ENCODE measurements at places on chromosomes 3 and 15.

- no peak for DNase-seq
Observed at GRCh38 chr3:121809249-121809648, 25.6 kb downstream of the IQCB1 start.

DNA sequence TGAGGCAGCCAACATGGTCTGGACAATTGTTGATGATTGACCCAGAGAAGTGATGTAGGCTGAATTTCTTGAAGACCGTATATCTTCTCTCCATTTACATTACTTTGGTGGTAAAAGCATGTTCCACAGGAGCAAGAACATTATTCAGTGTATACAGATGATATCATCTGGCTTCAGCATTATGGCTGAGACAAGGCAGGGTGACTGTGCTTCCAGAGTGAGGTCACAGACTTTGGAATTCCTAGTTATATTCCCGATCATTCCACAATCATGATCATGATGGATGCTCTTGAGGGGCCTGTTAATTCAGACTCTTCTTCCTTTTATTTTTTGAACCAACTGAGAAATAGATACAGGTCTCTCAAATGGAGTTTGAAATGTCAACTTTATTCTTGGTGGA, 19.0 kb downstream of the PLS1 start:
- no peak for DNase-seq

- DNase-seq: no peak
Observed at GRCh38 chr15:96058103-96058851, 272.2 kb upstream of the NR2F2 start.

- no peak for DNase-seq
Observed at GRCh38 chr3:143812481-143812880, 35.8 kb downstream of the SLC9A9 start.

GRCh38 chr3:8237893-8238292, 263.7 kb upstream of the LMCD1 start:
- no peak for DNase-seq

DNA sequence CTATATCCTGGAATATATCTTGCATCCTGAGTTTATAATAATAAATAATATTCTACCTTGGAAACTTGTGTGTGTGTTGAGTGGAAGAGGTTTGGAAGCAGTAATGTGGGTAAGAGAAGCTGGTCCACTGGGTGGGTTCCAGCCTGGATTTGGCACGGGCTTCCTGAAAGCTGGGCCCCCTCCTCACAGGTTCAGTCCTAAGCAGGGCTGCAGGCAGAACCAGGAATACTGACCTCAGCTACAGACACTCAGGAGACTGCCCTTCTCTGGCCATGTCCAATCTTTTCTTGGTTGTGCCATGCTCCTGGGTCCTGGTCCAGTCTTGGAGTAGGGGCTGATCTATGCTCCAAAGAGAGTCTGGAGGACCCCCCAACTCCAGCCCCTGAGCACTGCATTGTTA, 4.5 kb downstream of the MYD88 start:
- DNase-seq: no peak

GRCh38 chr3:196994056-196994455, 25.4 kb upstream of the PIGZ start:
- no peak for DNase-seq

GRCh38 chr3:130323503-130323902, 22.0 kb upstream of the COL6A5 start:
- DNase-seq: no peak

All from T-helper 1 cell (primary cell).